ENCODE measurements at places on chromosomes 13 and 19. TPM values are rescaled to one million over a fixed set of nuclear protein-coding genes. Genes with fewer than 3 reads are reported as not detected.
A peak's percentile ranks its signal among the peaks of the same experiment; 100 is the strongest.

DNA sequence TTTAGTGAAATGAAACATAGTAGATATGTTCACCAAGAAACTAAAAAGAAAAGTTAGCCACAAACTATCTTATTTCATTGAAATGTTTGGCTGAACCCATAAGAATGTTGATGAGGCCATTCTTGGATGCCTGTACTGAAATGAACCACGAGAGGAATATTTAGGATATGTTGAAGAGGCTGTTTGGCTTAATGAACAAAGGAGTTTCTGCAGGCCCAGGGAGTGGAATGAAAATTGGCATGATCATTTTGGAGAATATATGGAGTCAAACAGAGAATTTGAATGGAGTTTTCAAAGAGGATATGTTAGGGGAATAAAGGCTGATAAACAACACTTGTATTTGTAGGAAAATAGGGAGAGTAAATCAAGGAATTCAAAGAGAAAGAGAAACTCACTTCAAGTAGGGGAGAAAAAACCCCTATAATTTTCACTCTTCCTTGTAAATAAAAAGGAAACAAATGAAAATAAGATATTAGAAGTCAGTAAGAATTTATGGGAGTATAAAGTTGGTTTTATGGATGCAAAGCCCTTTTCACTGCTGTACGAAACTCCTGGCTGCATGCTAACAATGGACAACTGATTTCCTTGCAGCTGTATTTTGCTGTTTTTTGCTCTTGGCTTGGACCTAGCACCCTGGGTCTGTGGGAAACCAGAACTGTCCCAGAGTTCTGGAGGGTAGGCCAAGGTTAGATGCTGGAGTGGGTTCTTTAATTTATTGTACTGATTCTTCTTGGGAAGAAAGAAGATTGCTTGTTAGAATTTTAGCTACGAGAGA, 36.5 kb downstream of the KL start:
- DNase-seq = peak; percentile 73

DNA sequence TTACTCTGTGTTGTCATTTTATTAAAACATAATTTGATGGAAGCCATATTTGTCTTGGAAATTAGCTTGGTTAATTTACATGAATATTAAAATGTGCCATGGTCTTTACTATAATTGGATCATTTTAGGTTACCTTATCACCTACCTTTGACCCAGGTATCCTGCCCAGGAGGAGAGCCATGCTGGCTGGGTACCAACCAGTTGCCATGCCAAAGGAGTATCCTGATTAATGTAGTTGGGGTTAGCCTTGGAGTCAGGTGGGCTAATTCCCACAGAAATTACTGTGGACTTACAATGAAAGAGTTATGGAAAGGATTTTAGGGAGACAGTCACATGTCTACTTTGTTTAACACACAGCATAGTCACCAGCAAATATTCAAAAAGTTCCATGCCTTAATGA, 32.0 kb downstream of the NDFIP2 start:
- DNase-seq = no peak

- DNase-seq = no peak
Observed at GRCh38 chr19:41480336-41480735, 37.4 kb downstream of the ERICH4 start.

GRCh38 chr19:34265221-34265650, 10.9 kb downstream of the GARRE1 start:
- DNase-seq = no peak

DNA sequence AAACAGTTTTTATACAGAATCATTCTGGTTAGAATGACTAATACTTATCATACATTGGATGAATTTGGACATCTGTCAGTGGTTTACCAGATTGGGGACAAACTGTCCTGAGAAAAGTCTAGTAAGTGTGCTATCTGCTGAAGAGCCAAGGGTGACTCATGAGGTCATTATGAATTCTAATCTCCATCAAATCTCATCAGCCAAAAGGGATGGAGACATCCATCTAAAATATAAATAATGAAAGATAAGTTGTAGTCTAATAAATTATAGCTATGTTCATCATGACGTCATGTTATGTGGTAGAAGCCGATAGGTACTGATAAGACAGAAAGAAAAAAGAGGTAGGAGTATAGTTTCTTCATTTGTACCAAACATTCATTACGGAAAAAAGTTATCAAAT, 804.4 kb downstream of the PCDH9 start:
- no peak for DNase-seq

- DNase-seq = no peak
Observed at GRCh38 chr19:17127671-17128070, 52.1 kb downstream of the MYO9B start.

DNA sequence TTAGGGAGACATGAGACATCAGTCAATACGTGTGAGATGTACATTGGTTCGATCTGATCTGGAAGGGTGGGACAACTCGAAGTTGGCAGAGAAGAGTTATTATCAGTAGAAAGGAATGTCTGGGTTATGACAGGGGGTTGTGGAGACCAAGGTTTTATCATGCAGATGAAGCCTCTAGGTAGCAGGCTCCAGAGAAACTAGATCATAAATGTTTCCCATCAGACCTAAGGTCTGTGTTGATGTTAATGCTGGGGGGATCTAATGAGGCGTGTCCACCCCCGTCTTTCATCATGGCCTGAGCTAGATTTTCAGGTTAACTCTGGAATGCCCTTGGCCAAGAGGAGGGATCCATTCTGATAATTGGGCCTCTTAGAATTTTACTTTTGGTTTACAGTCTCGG, 187.0 kb upstream of the KL start:
- DNase-seq = no peak

- no peak for DNase-seq
Observed at GRCh38 chr13:74166261-74167004, 32.2 kb upstream of the KLF12 start.

DNA sequence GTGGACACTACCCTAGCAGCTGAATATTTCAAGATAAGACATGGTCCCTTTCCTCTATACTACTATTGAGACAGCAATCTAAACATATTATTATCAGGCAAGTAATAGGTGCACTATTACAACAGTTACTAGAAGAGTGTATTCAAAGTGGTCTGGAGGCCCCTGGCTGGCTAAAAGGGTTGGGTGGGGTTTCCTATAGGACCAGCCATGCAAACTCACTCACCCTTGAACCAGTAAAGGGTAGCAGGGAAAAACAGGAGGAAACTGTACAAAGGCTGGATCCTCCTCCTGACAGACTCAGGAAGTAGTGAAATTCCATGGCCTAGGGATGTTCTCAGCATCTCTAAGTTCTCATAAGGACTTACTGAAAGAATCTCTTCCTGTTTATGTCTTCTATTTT, 7.7 kb downstream of the SMAD9 start:
- DNase-seq = no peak

- no peak for DNase-seq
Observed at GRCh38 chr13:48437371-48437770, 24.5 kb upstream of the LPAR6 start.

GRCh38 chr19:10915130-10916091, 13.0 kb downstream of the YIPF2 start:
- DNase-seq = peak; percentile 97

- DNase-seq = no peak
Observed at GRCh38 chr13:73972545-73972944, 161.7 kb downstream of the KLF12 start.

DNA sequence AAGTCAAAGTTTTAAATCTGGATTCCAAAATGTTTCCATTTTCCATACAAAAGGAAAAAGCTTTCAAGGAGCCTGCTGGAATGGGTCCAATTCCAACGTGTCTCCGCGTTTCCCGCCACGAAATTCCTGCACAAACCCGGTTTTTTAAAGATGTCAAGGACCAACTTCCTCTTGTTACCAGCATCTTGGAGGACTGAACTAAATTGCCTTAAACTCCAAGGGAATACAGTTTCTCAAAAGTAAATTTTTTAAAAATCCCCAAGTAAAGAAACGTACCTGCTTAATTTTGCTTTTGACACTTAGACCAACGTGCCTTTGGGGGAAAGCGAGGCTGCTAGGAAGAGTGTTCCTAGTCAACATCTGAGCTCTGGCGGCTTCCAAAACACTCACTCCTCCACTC, 12.3 kb upstream of the SOX1 start:
- DNase-seq = no peak

DNA sequence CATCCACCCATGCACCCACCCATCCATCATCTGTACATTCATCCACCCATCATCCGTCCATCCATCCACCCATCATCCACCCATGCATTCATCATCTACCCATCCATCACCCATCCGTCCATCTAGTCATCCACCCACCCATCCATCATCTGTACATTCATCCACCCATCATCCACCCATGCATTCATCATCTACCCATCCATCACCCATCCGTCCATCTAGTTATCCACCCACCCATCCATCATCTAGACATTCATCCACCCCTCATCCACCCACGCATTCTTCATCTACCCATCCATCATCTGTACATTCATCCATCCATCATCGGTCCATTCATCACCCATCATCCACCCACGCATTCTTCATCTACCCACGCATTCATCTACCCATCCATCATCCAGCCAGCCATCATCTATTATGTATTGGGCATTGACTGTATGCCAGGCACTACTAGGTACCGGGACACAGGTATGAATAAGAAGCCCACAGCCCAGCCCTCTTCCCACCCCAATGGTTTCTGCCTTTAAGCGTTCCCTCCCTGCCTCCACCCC, 16.7 kb upstream of the GALP start:
- no peak for DNase-seq

GRCh38 chr19:4580021-4580901, 20.8 kb upstream of the SEMA6B start:
- DNase-seq = no peak

- no peak for DNase-seq
Observed at GRCh38 chr13:20505405-20506366, 20.0 kb downstream of the CRYL1 start.

GRCh38 chr19:5714816-5715215, 5.1 kb downstream of the LONP1 start:
- no peak for DNase-seq

DNA sequence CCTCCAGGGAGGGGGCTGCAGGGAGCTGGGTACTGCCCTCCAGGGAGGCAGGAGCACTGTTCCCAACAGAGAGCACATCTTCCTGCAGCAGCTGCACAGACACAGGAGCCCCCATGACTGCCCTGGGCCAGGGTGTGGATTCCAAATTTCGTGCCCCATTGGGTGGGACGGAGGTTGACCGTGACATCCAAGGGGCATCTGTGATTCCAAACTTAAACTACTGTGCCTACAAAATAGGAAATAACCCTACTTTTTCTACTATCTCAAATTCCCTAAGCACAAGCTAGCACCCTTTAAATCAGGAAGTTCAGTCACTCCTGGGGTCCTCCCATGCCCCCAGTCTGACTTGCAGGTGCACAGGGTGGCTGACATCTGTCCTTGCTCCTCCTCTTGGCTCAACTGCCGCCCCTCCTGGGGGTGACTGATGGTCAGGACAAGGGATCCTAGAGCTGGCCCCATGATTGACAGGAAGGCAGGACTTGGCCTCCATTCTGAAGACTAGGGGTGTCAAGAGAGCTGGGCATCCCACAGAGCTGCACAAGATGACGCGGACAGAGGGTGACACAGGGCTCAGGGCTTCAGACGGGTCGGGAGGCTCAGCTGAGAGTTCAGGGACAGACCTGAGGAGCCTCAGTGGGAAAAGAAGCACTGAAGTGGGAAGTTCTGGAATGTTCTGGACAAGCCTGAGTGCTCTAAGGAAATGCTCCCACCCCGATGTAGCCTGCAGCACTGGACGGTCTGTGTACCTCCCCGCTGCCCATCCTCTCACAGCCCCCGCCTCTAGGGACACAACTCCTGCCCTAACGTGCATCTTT, 7.8 kb upstream of the CEACAM5 start:
- DNase-seq = no peak

DNA sequence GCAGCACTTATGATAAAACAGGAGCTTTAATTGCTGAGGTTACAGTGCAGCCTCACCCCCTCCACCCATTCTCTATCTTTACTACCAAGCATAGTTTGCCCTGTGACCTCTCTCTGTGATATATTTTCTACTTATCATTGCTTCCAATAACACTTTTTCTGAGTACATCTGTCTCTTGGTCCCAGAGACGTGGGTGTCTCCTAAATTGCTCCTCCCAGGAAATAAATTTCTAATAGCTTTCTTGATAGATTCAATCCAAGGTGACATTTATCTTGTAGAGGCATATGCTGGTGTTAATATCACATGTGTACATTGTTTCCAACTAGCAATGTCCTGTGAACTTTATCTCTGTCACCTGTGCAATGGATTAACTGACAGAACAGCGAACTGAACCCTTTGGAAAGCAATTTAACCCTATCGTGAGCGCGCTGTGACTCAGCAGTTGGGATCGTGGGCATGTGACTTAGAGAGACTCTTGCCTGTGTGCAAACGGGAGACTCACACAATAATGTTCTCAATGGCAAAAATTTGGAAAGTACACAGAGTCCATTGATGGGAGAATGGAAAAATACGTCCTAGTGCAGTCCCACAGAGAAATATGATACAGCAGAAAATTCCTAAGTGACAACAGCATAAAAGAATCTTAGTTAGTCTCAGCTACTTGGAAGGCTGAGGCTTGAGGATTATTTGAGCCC, 7.0 kb upstream of the MAP2K2 start:
- peak; percentile 71 for DNase-seq

DNA sequence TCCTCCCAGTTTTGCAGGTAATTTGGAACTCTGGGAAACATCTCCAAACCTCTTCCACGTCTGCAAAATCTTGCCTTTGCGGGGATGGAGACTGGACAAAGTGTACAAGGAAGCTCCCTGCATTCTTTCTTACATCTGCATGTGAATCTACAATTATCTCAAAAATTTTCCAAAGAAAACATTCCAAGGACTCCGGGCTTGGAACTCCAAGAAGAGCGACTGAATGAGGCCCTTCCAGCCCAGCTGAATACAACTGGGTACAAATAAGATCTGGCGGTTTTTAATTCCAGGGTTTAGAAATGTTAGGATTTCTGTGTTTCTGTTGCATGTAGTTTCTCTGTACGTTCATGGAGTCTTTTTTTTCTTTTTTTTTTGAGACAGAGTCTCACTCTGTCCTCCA, 28.5 kb downstream of the EXOC3L2 start:
- no peak for DNase-seq

GRCh38 chr19:46043519-46043918, 2.7 kb upstream of the IGFL4 start:
- DNase-seq = no peak

- DNase-seq = no peak
Observed at GRCh38 chr13:109817591-109818535, 31.5 kb upstream of the IRS2 start.

- DNase-seq = peak; percentile 32
Observed at GRCh38 chr19:2949939-2950285, 5.1 kb upstream of the ZNF77 start.

- no peak for DNase-seq
Observed at GRCh38 chr13:103101901-103102300, 35.7 kb upstream of the SLC10A2 start.

LILRA1 gene
- not detected for total RNA-seq

SPRED3 gene
- total RNA-seq = 7.7 TPM

RNF17 gene
- total RNA-seq = not detected

FAM124A gene
- not detected for total RNA-seq

SOHLH2 gene
- not detected for total RNA-seq

CEACAM21 gene
- total RNA-seq = not detected

ADGRE2 gene
- not detected for total RNA-seq

RBM26 gene
- 19.2 TPM for total RNA-seq

PTGIR gene
- total RNA-seq = 21.1 TPM

APLP1 gene
- total RNA-seq = 20.4 TPM

GNA15 gene
- not detected for total RNA-seq

DMKN gene
- total RNA-seq = 20.0 TPM

Measured in GM23248 (cell line).